ENCODE measurements at places on chromosomes 12 and 14. TPM values are rescaled to one million over a fixed set of nuclear protein-coding genes. Genes with fewer than 3 reads are reported as not detected.
A peak's percentile ranks its signal among the peaks of the same experiment; 100 is the strongest.

DNA sequence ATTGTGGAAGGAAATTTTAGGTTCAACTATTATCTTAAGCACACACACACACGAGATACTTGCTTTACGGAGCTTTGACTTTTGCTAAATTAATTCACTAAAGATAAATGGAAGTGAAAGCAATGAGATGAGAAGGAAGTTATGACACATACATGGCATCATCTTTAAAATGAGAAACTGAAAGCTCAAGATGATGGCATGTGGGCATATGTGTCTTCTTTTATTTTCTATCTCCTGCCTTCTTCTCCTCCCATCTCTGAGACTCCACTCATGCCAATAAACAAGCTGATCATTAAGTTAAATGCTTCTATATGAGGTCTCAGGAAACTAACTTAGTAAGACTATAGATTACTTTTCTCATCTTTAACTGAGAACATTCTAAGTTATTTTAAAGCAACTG, 216.7 kb downstream of the MED13L start:
- H3K27ac ChIP-seq, result no peak overlapping the region
- no peak overlapping the region for H3K4me3 ChIP-seq
- no peaks in the 10 kb centered on the region for H3K27me3 ChIP-seq

GRCh38 chr14:44989497-44990440, 27.8 kb downstream of the TOGARAM1 start:
- no peak overlapping the region for H3K4me3 ChIP-seq
- DNase-seq, result no peak
- H3K4me1 ChIP-seq, result no peaks in the 10 kb centered on the region
- H3K27me3 ChIP-seq, result no peaks in the 10 kb centered on the region

- H3K36me3 ChIP-seq, result no peaks in the 10 kb centered on the region
- H3K27ac ChIP-seq, result no peak overlapping the region
- no peak overlapping the region for H3K4me3 ChIP-seq
- no peaks in the 10 kb centered on the region for H3K27me3 ChIP-seq
- no peak for DNase-seq
Observed at GRCh38 chr12:43004141-43004540, 414.6 kb upstream of the PRICKLE1 start.

GRCh38 chr12:31370531-31371255, 44.7 kb upstream of the SINHCAF start:
- H3K36me3 ChIP-seq, result no peaks in the 10 kb centered on the region
- H3K27me3 ChIP-seq, result no peaks in the 10 kb centered on the region
- no peak overlapping the region for H3K27ac ChIP-seq
- H3K4me1 ChIP-seq, result peaks cover 11% of the 10 kb centered on the region
- DNase-seq, result no peak

GRCh38 chr12:50297996-50298395, 14.7 kb upstream of the LIMA1 start:
- peaks cover 2% of the 10 kb centered on the region for H3K36me3 ChIP-seq
- no peak overlapping the region for H3K4me3 ChIP-seq
- DNase-seq, result no peak
- H3K27ac ChIP-seq, result no peak overlapping the region
- no peaks in the 10 kb centered on the region for H3K27me3 ChIP-seq

GRCh38 chr14:76876076-76876475, 49.9 kb downstream of the LRRC74A start:
- H3K36me3 ChIP-seq, result no peaks in the 10 kb centered on the region
- no peak overlapping the region for H3K4me3 ChIP-seq
- H3K27ac ChIP-seq, result no peak overlapping the region
- H3K27me3 ChIP-seq, result no peaks in the 10 kb centered on the region
- H3K4me1 ChIP-seq, result no peaks in the 10 kb centered on the region

GRCh38 chr12:91947459-91947858, 198.2 kb downstream of the BTG1 start:
- H3K27me3 ChIP-seq, result no peaks in the 10 kb centered on the region
- H3K27ac ChIP-seq, result no peak overlapping the region
- no peak overlapping the region for H3K4me3 ChIP-seq
- H3K36me3 ChIP-seq, result no peaks in the 10 kb centered on the region
- no peak for DNase-seq
- no peaks in the 10 kb centered on the region for H3K4me1 ChIP-seq

- no peaks in the 10 kb centered on the region for H3K27me3 ChIP-seq
- H3K4me3 ChIP-seq, result no peak overlapping the region
- H3K4me1 ChIP-seq, result no peaks in the 10 kb centered on the region
- no peak for DNase-seq
Observed at GRCh38 chr12:75455839-75456238, 24.7 kb upstream of the GLIPR1 start.

GRCh38 chr12:57008178-57008577, 1.8 kb upstream of the ZBTB39 start:
- peak overlapping the region; percentile 42 for H3K27ac ChIP-seq
- H3K4me3 ChIP-seq, result no peak overlapping the region
- H3K27me3 ChIP-seq, result peaks cover 8% of the 10 kb centered on the region

- no peak for DNase-seq
- peak overlapping the region; percentile 94 for H3K27ac ChIP-seq
Observed at GRCh38 chr12:1501001-1501400, 93.4 kb downstream of the FBXL14 start.

GRCh38 chr12:51863363-51863932, 14.9 kb upstream of the FIGNL2 start:
- H3K27me3 ChIP-seq, result peaks cover 79% of the 10 kb centered on the region
- H3K4me3 ChIP-seq, result no peak overlapping the region
- no peak overlapping the region for H3K27ac ChIP-seq
- no peaks in the 10 kb centered on the region for H3K4me1 ChIP-seq
- no peak for DNase-seq
- no peaks in the 10 kb centered on the region for H3K36me3 ChIP-seq

GRCh38 chr12:42617622-42618021, 28.1 kb upstream of the PRICKLE1 start:
- no peaks in the 10 kb centered on the region for H3K36me3 ChIP-seq
- no peak for DNase-seq
- H3K4me3 ChIP-seq, result no peak overlapping the region
- no peaks in the 10 kb centered on the region for H3K4me1 ChIP-seq
- H3K27me3 ChIP-seq, result no peaks in the 10 kb centered on the region
- H3K27ac ChIP-seq, result no peak overlapping the region

DNA sequence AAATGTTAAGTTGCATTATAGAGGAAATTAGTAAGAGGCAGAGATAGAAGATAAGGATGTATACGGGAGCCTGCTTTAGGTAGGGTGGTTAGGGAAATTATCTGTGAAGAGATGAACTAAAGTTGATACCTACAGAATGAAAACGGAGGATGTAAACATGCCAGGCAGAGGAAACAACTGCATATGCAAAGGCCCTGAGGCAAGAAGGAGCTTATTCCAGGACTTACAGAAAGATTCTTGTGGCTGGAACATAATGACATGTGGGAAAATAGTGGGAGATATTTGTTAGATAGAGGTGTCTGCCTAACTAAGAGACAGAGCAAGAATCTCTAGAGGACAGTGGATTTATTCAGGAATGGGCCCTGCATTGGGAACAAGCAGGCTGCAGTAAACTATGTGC, 16.2 kb upstream of the SERPINA1 start:
- H3K27ac ChIP-seq, result no peak overlapping the region
- H3K36me3 ChIP-seq, result no peaks in the 10 kb centered on the region
- no peak for DNase-seq
- no peaks in the 10 kb centered on the region for H3K4me1 ChIP-seq
- H3K27me3 ChIP-seq, result no peaks in the 10 kb centered on the region

DNA sequence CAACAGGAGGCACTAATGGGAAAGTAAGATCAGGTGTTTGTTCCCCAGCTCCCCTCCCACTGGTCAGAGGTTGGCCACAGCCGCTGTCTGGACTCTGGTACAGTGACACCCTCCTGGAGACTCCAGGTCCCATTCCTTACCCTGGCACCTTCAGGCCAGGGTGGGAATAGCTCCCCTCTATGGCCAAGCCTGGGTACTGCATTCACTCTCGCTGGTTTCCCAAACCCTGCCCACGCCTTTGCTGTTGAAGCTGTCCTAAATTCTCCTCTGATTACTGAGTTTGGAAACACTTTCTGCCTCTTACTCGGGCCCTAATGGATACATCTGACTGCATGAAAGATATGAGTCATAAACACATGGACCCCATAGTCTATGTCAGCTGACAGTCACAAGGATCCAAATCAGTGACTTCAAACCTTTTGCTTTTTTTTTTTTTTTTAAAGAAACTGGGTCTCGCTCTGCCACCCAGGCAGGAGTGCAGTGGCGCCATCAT, 17.9 kb downstream of the HRK start:
- H3K36me3 ChIP-seq, result no peaks in the 10 kb centered on the region
- H3K4me1 ChIP-seq, result no peaks in the 10 kb centered on the region
- H3K27me3 ChIP-seq, result peaks cover 19% of the 10 kb centered on the region
- DNase-seq, result peak; percentile 65
- no peak overlapping the region for H3K27ac ChIP-seq

GRCh38 chr12:81070846-81071245, 7.0 kb upstream of the ACSS3 start:
- no peaks in the 10 kb centered on the region for H3K4me1 ChIP-seq
- H3K27me3 ChIP-seq, result no peaks in the 10 kb centered on the region
- H3K27ac ChIP-seq, result no peak overlapping the region
- DNase-seq, result no peak
- no peak overlapping the region for H3K4me3 ChIP-seq
- H3K36me3 ChIP-seq, result no peaks in the 10 kb centered on the region

DNA sequence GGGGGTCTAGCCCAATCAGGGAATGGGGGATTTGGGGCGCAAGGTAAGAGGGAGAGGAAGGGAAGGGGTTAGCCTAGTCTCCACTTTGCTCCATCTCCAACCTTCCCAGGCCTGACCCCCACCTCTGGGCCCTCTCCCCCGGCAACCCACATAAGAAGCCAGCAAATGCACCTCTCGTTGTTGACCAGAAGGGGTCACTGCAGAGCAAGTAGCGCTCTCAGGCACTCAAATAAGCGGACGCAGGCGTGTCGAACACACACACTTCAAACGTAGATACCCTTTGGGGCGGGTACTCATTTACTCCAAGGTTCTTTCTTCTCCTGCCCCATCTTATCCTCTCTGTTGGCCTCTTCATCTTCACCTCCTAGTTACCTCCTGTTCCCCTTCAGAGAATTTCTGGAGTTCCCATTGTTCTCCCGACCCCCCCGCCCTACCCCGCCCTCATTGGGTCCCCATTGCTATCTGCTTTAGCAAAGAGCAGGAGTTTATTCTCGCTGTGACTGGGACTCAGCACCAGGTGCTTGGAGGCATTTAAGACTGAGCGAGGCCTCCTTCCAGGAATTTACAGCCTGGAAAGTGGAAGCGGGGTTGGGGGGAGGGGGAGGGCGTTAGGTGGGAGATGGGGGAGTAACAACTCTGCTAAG, 1.5 kb upstream of the SRRM4 start:
- H3K27ac ChIP-seq, result no peak overlapping the region
- H3K36me3 ChIP-seq, result no peaks in the 10 kb centered on the region
- no peaks in the 10 kb centered on the region for H3K4me1 ChIP-seq
- no peaks in the 10 kb centered on the region for H3K27me3 ChIP-seq
- peak; percentile 76 for DNase-seq

- no peak for DNase-seq
- H3K4me3 ChIP-seq, result no peak overlapping the region
- H3K36me3 ChIP-seq, result no peaks in the 10 kb centered on the region
- no peak overlapping the region for H3K27ac ChIP-seq
- H3K27me3 ChIP-seq, result no peaks in the 10 kb centered on the region
Observed at GRCh38 chr14:96136371-96137005, 68.2 kb upstream of the BDKRB2 start.

GRCh38 chr14:93970965-93971634, 5.3 kb downstream of the ASB2 start:
- no peaks in the 10 kb centered on the region for H3K27me3 ChIP-seq
- no peak overlapping the region for H3K27ac ChIP-seq
- no peak overlapping the region for H3K4me3 ChIP-seq
- no peak for DNase-seq
- no peaks in the 10 kb centered on the region for H3K36me3 ChIP-seq

DNA sequence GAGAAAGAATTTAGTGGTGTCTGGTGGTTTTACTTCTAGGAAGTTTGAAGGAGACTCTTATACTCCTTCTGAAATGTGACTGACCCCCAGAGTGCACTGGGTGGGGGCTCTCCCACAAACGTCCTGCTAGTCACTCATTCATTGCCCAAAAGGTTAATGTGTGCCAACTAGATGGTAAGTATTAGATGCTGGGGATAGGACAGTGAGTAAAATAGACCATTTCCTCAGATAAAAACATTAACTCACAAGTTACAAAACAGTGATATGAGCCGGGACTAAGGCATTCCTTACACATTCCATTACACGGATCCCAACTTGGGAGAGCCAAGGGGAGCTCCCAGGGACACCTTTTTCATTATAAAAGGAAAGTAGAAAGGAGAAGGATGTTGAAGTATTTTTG, 185.1 kb downstream of the ATXN7L3B start:
- no peak for DNase-seq
- H3K4me1 ChIP-seq, result no peaks in the 10 kb centered on the region
- H3K27me3 ChIP-seq, result no peaks in the 10 kb centered on the region
- H3K4me3 ChIP-seq, result no peak overlapping the region
- no peaks in the 10 kb centered on the region for H3K36me3 ChIP-seq

GRCh38 chr12:88035907-88036289, 6.7 kb upstream of the C12orf50 start:
- no peaks in the 10 kb centered on the region for H3K27me3 ChIP-seq
- H3K27ac ChIP-seq, result peak overlapping the region; percentile 63
- H3K4me1 ChIP-seq, result no peaks in the 10 kb centered on the region

- DNase-seq, result no peak
- H3K27me3 ChIP-seq, result no peaks in the 10 kb centered on the region
- H3K4me1 ChIP-seq, result no peaks in the 10 kb centered on the region
- H3K27ac ChIP-seq, result no peak overlapping the region
- H3K4me3 ChIP-seq, result no peak overlapping the region
Observed at GRCh38 chr12:26770239-26771070, 62.5 kb downstream of the ITPR2 start.

GRCh38 chr12:92365836-92366235, 220.2 kb upstream of the BTG1 start:
- no peak overlapping the region for H3K27ac ChIP-seq
- H3K27me3 ChIP-seq, result no peaks in the 10 kb centered on the region
- peaks cover 7% of the 10 kb centered on the region for H3K4me1 ChIP-seq
- no peaks in the 10 kb centered on the region for H3K36me3 ChIP-seq
- no peak overlapping the region for H3K4me3 ChIP-seq
- DNase-seq, result no peak

GRCh38 chr14:76761960-76762410, 717 bp downstream of the VASH1 start:
- no peaks in the 10 kb centered on the region for H3K27me3 ChIP-seq
- no peaks in the 10 kb centered on the region for H3K4me1 ChIP-seq
- no peak for DNase-seq
- no peaks in the 10 kb centered on the region for H3K36me3 ChIP-seq

- H3K36me3 ChIP-seq, result no peaks in the 10 kb centered on the region
- H3K4me1 ChIP-seq, result no peaks in the 10 kb centered on the region
- H3K4me3 ChIP-seq, result no peak overlapping the region
Observed at GRCh38 chr12:71057330-71057729, 100.5 kb downstream of the TSPAN8 start.

- no peak overlapping the region for H3K27ac ChIP-seq
- no peaks in the 10 kb centered on the region for H3K4me1 ChIP-seq
- H3K4me3 ChIP-seq, result no peak overlapping the region
- DNase-seq, result no peak
- no peaks in the 10 kb centered on the region for H3K27me3 ChIP-seq
Observed at GRCh38 chr14:35240231-35240630, 52.0 kb upstream of the PSMA6 start.

Gene GALNT8
- polyA plus RNA-seq, result 0.46 TPM

Gene SRRM4
- not detected for polyA plus RNA-seq

Gene ZNF26
- polyA plus RNA-seq, result 14.9 TPM

Gene P3H3
- 10.2 TPM for polyA plus RNA-seq

Gene NEUROD4
- not detected for polyA plus RNA-seq

Gene ISM2
- not detected for polyA plus RNA-seq

Gene RNASE1
- 11.2 TPM for polyA plus RNA-seq

Gene OTOGL
- not detected for polyA plus RNA-seq

Gene ATP23
- polyA plus RNA-seq, result 32.8 TPM

Gene C12orf54
- polyA plus RNA-seq, result not detected

Gene TTC5
- polyA plus RNA-seq, result 5.8 TPM

Gene RHEBL1
- 10.0 TPM for polyA plus RNA-seq
